ENCODE measurements at places on chromosomes 6 and 20.

GRCh38 chr6:105220186-105220585 lies 40.4 kb upstream of the POPDC3 start:
- no peak for DNase-seq

GRCh38 chr6:31351401-31352309 lies 5.3 kb downstream of the HLA-B start:
- DNase-seq: no peak

DNA sequence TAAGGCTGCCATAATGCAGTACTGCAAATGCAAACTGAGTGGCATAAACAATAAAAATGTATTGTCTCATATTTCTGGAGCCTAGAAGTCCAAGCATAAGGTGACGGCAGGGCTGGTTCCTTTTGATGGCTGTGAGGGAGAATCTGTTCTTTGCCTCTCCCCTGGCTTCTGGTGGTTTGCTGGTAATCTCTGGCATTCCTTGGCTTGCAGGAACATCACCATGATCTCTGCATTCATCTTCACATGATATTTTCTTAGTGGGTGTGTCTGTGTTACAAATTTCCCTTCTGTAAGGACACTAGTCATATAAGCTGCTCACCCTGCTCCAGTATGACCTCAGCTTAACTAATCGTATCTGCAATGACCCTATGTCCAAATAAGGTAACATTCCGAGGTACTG lies 1104.2 kb upstream of the CITED2 start:
- no peak for DNase-seq

- DNase-seq: no peak
Measured at GRCh38 chr20:38162149-38162548, 2.9 kb downstream of the TGM2 start.

- no peak for DNase-seq
Measured at GRCh38 chr6:15901141-15902115, 227.5 kb upstream of the MYLIP start.

DNA sequence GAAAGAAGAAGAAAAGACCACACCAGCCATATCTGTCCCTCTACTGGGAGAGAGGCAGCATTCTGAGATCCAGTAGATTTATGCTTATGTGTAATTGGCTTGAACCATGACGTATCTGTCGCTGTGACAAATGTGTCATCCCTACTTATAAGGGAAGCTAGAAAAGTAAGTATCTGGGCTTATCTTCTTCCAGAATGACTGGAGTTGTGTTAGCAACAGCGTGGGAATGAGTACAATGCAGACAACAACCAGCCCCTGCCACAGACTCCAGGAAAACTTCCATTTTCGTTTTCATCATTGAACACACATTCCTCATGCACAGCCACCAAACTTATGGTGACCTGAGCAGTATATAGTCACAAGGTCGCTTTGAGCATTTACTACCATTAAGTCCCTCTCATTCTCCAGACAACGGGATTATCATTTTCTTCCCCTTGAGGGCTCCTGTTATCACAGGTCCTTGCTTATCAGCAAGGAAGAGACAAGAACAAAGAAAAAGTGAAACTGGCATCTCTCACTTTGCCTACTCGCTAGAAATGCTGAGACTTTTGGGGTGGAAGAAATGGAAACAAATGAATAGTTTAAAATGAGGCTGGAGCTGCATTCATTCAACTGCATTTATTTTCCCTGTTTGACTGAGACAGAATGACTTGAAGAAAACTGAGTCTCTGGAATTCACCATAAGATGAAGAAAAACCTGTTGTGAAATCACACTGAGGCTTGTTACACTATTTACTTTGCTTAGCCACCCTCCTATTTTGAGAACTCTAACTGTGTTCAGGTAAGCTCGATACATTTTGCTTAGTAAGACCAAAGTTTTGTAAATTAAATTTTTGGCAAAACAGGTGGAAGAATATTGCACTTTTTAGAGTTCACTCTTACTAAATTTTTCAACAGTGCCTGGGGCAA lies 149.3 kb upstream of the FOXQ1 start:
- DNase-seq: no peak

GRCh38 chr6:146598772-146599405 lies at the start of gene ADGB:
ADGB (plus strand) TSS chr6:146598972; CDS start chr6:146599041, 69 bp downstream.
- peak; percentile 20 for DNase-seq

- no peak for DNase-seq
Measured at GRCh38 chr20:57322476-57322875, 7.1 kb upstream of the SPO11 start.
